T-cell (primary cell): ENCODE measurements at places on chromosomes 5 and 9. TPM values are rescaled to one million over a fixed set of nuclear protein-coding genes. Genes with fewer than 3 reads are reported as not detected.

- no peak for DNase-seq
Measured at GRCh38 chr9:105883847-105884246, 189.5 kb downstream of the TMEM38B start.

- DNase-seq, result no peak
Measured at GRCh38 chr9:107704774-107705173, 215.2 kb upstream of the KLF4 start.

- DNase-seq, result peak; percentile 21
Measured at GRCh38 chr9:88106492-88106891, 31.8 kb downstream of the SPATA31C2 start.

DNA sequence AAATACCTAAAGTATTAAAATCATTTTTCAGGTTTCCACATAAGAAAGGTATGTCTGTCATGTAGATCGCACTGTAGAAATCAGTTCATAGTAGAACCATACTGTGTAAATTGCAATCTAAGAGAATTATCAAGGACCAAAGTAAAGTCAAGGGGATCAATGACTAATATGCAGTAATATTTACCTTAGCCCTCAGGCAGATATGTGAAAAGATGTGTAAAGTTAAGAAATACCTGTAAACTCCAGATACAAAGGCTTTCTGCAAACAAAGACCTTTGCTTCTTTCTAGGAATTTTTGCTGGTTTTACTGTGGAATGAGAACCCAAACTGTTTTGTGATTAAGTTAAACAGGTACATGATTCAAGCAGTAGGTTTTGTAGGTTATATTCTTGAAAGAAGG is 11.6 kb downstream of the POLK start:
- no peak for DNase-seq

GRCh38 chr9:14936491-14936890 is 26.3 kb upstream of the FREM1 start:
- no peak for DNase-seq

GRCh38 chr5:33829430-33829829 is 62.4 kb downstream of the ADAMTS12 start:
- DNase-seq, result no peak

DNA sequence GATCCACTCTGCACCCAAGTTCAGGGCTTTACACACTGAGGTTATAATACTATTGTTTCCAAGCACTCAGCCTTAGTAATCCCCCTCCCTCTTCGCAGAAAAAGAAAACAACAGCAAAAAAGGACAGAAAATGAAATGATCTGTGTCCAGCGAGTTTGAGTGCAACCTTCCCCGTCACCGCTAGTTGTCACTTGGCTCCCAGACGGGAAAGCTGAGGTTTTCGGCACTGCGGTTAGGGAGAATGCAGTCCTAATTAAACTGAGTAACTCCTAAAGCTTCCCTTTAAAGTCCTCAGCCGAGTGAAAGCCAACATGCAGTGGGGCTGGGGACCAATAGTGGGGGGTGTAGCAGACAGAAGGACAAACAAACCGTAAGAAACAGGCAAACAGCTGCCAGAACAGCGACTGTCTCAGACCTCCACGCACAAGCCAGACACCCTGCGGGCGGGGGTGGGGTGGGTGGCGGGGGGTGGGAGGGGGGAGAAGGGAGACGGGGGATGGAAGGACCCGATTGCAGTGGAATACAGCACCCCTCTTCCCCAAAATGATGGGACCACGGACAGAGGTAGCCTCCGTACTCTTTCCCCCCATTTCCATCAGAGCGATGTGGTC is 680 bp downstream of the GLRA1 start:
- DNase-seq, result no peak

DNA sequence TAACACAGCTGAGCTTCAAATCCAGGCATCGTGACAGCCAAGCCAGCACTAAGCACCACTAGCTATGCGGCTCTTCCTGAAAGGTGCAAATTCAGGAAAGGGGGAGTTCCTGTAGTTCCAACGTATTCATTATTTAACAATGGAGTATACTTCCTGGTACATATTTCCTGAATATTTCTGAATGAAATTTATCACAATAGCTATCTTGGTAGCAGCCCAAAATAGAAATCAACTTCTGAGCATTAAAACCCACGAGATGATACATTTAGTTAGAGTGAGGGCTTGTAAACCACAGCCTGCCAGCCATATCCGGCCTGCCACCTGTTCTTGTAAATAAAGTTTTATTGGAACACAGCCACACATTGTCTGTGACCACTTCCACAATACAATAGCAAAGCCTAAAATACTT is 109.7 kb upstream of the RETREG1 start:
- DNase-seq, result no peak

DNA sequence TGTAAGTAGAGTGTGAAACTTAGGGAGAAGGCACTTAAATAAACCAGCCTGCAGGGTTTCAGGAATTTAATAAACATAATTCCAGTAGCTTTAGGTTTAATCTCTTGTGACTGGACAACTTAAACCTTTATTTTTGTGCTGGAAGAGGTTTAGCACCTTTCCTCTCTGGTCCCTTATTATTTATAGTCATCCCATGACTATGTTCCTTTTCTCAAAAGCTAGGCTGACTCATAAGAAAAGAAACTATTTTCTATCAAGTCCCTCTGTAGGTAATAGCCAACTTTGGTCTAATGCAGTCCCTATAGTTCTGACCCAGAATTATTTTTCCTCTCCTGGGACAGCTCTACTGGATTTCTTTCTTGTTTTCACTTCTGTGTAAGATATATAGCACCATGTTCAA is 588.9 kb downstream of the NR2F1-AS1 start:
- no peak for DNase-seq

DNA sequence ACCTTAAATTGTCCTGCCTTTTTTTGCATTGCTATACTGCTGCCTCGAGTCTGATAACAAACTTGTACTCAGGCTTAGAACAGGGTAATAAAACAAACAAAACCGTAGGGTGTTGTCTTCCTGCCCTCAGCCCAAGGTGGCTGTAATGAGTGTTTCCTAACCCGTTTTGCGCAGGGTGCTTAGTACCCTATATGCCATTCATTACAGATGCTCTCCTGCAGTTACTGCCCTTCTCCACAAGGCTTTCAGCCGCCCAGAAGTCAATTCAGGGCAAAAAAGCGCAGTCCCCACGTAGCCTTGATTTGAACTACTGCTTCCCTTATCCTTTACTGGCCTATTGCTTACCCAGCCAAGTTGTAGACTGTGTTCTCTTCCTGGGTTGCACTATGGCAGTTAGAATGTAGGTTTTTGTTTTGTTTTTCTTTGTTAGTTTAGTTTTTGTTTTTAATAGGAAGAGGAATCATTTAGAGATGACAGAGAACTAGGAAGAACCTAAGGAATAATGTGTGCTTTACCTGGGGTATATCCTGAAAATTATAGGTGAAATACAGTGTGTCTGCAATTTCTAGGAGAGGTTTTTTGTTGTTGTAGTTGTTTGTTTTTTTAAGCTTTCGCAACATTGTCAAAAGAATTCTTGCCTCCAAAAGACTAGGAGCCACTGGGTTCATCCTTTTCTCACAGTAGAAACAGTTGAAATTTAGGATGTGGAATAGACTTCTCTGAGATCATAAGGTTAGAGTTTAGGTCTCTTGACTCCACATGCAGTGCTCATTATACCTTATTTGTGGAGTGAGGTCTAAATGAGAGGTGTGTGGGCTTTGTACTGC is 1.3 kb downstream of the HMGXB3 start:
- DNase-seq, result peak; percentile 55

The SNX18 gene
- 31.8 TPM for total RNA-seq

The DOCK8 gene
- 173 TPM for total RNA-seq

The CKMT2 gene
- not detected for total RNA-seq

The MROH2B gene
- not detected for total RNA-seq

The INSL6 gene
- total RNA-seq, result not detected

The EIF4E1B gene
- not detected for total RNA-seq
